ENCODE measurements at places on chromosomes 7 and 10. TPM values are rescaled to one million over a fixed set of nuclear protein-coding genes. Genes with fewer than 3 reads are reported as not detected.

- H3K27ac ChIP-seq, result no peak overlapping the region
- no peaks in the 10 kb centered on the region for H3K4me1 ChIP-seq
- H3K27me3 ChIP-seq, result peaks cover 32% of the 10 kb centered on the region
Measured at GRCh38 chr10:128295003-128295402, 168.8 kb upstream of the MKI67 start.

DNA sequence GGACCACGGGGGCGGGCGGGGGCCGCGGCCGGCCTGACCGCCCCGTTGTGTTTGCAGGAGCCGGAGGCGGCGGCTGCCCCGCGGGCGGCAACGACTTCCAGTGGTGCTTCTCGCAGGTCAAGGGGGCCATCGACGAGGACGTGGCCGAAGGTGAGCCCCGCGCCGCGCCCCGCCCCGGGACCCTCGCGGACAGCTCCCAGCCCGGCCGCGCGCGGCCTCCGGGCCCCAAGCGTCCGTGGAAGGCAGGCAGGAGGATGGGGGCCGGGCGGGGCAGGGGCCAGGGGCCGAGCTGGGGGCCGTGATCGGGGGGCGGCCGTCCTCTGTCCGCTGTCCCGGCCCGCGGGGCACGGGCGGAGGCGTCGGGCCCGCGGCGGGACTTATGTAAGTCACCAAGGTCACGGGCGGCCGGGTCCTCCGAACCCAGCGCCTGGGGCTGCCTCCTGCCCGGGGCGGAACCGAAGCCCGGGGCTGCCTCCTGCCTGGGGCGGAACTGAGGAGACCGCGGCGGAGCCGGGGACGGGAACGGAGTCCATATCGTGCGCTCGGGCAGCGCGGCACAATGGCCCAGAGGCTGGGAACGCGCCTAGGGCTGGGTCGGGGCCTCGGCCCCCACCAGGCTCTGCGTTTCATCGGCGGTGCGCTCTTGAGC, 497 bp downstream of the PPP2R2D start:
- peak overlapping the region; percentile 97 for H3K27ac ChIP-seq
- peaks cover 13% of the 10 kb centered on the region for H3K27me3 ChIP-seq
- DNase-seq, result no peak
- H3K36me3 ChIP-seq, result no peaks in the 10 kb centered on the region
- peak overlapping the region; percentile 81 for H3K4me3 ChIP-seq
- H3K4me1 ChIP-seq, result peaks cover 56% of the 10 kb centered on the region

DNA sequence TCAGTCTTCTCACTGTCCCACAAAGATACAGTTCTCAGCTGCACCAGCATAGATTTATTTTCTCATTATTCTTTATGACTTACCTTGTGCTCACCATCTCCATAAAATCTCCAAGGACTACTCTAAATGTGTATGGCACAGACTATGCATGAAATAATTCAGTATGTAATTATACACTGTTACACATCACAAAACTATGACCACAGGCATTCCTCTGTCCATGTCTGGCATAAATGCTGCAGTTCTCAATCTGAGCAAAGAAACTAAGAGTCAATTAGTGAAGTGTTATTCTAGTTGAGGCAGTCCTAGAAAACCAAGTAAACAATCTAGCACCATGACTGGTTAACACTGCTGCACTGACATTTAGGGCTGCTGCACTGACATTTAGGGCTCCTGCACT, 2.7 kb downstream of the CYCS start:
- peaks cover 36% of the 10 kb centered on the region for H3K36me3 ChIP-seq
- no peak overlapping the region for H3K27ac ChIP-seq
- H3K4me1 ChIP-seq, result peaks cover 11% of the 10 kb centered on the region
- DNase-seq, result no peak
- no peak overlapping the region for H3K4me3 ChIP-seq

TMEM26 gene
- 0.17 TPM for total RNA-seq

TMEM196 gene
- not detected for total RNA-seq

- peaks cover 72% of the 10 kb centered on the region for H3K27me3 ChIP-seq
- no peak for DNase-seq
- no peak overlapping the region for H3K4me3 ChIP-seq
- no peaks in the 10 kb centered on the region for H3K4me1 ChIP-seq
Measured at GRCh38 chr7:21253740-21254687, 173.9 kb upstream of the SP4 start.

DNA sequence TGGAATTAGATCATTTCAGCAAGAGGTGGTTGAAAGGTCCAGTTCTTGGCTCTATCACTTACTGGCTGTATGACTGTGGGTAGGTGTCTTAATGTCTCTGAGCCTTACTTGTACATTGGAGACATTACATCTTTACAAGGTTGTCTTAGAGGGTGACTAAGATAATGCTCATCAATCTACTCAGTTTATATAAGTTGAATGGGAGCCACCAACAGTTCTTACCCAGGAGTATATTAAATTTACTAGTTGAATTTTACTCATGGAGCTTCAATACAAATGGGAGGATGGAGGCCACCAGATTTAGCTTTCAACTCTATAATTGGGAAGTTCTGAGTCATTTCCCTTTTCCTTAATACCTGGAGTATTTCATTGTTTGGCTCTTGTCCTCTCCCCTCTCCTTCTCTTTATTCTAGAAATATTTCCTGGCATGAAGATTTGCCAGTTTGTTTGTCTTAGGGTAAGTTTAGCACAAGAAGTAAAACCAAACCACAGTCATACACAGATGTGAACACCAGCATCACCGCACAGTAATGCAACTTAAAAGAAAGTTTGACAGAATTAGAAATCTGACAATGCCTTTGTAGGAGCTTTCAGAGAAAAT, 222.8 kb downstream of the LRMDA start:
- H3K36me3 ChIP-seq, result no peaks in the 10 kb centered on the region
- H3K27me3 ChIP-seq, result no peaks in the 10 kb centered on the region
- H3K4me1 ChIP-seq, result peaks cover 82% of the 10 kb centered on the region
- no peak for DNase-seq

PGAM2 gene
- total RNA-seq, result 0.52 TPM

APBB1IP gene
- 5.8 TPM for total RNA-seq

GRCh38 chr7:139767561-139767982, 10.2 kb downstream of the HIPK2 start:
- no peak overlapping the region for H3K27ac ChIP-seq
- H3K4me1 ChIP-seq, result peaks cover 28% of the 10 kb centered on the region
- H3K27me3 ChIP-seq, result no peaks in the 10 kb centered on the region
- no peak overlapping the region for H3K4me3 ChIP-seq

TBX20 gene
- total RNA-seq, result not detected

GRCh38 chr10:61943674-61944378, 42.3 kb downstream of the ARID5B start:
- H3K4me3 ChIP-seq, result no peak overlapping the region
- peak overlapping the region; percentile 76 for H3K27ac ChIP-seq
- H3K36me3 ChIP-seq, result no peaks in the 10 kb centered on the region
- DNase-seq, result no peak
- peaks cover 45% of the 10 kb centered on the region for H3K4me1 ChIP-seq

- H3K4me3 ChIP-seq, result no peak overlapping the region
- no peak overlapping the region for H3K27ac ChIP-seq
- H3K27me3 ChIP-seq, result no peaks in the 10 kb centered on the region
Measured at GRCh38 chr10:129293991-129294700, 172.9 kb upstream of the MGMT start.

DNA sequence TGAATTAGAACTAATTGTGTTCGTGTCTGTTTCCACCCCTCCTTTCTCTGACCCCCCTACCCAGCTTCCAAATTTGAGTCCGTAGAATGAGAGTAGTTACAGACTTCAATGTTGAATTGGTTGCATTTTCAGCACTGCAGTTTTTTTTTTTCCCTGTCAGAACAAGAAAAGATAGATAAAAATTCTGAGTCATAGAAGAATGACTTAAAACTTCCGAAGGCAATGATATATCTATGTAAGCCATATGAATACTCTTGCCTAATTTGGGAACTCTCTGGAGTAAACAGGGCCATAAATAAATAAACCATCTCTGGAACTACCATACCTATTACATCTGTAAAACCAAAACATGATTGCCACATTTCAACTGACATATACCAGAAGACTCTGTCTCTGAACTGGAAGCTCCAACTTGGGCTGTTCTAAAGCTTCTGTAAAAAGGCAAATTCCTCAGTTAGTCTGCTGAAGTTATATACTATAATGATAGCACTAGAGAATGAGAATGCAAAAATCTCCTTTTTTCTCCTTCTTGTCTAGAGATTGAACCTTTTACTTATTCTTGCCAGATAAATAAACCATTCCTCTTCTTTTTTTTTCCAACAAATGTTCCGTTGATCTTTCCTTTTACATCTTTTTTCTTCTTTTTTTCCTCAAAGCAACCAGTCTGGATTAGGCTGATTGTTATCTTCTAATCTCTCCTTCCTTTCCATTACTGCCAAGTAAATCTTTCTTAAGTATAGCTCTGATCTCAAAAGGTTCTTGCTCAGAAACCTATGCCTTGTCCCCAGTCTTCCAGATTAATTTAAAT, 23.5 kb downstream of the VCL start:
- H3K4me1 ChIP-seq, result peaks cover 92% of the 10 kb centered on the region
- no peak for DNase-seq
- H3K27me3 ChIP-seq, result no peaks in the 10 kb centered on the region
- H3K4me3 ChIP-seq, result no peak overlapping the region
- peaks cover 5% of the 10 kb centered on the region for H3K36me3 ChIP-seq
- peak overlapping the region; percentile 25 for H3K27ac ChIP-seq

All from esophagus muscularis mucosa (tissue), 4 donors.